Right ventricle myocardium superior (tissue), 1 donor: ENCODE measurements at places on chromosomes 1 and 21. TPM values are rescaled to one million over a fixed set of nuclear protein-coding genes. Genes with fewer than 3 reads are reported as not detected.

GBP2 gene
- 11.1 TPM for total RNA-seq

DNAJC11 gene
- total RNA-seq, result 74.0 TPM

- DNase-seq, result no peak
Observed at GRCh38 chr1:226816576-226816975, 53.8 kb upstream of the PSEN2 start.

- DNase-seq, result no peak
Observed at GRCh38 chr1:220730486-220730885, 17.6 kb upstream of the MTARC2 start.

DNA sequence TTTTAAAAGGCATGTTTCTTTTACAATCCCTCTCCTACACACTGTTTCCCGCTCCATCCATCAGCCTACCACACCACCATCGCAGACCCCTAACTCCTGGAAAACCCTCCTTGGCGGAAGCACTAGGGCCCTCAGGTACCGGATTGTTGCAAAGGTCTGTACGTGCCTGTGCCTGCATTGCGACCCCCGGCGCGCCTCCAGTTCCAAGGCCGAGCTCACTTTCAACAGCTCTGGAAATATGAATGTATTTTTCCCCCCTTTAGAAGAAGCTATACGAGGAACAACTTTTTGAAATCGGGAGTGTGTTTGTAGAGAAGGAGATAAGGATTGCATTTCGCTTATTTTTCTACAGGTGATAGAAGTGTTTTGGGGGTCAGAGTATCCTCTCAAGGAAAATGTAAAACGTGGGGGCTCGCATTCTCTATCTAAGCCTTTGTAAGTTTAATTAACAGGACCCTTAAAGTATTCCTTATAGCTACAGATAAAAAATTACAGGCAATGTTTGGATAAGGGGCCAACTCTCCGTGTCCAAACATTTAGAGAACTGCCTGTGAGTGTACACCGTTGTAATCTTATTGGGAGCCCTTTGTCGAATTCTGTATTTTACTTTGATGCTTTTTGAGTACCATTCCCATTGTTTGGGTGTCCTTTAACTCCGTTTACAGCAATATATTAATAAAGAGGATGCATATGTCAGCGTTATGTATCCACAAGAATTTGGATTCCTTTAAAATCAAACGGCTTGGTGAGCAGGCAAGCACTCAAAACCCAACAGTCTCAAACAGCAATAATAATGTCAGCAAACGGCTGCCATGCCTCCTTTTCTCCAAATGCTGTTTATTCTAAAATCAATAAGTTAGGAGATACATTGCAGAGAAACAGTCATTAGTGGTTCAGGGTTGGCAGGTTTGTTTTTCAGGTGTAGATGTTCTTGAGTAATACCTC, 5.9 kb downstream of the PRRX1 start:
- no peak for DNase-seq

- DNase-seq, result no peak
Observed at GRCh38 chr1:184014271-184014670, 23.3 kb downstream of the COLGALT2 start.

DNA sequence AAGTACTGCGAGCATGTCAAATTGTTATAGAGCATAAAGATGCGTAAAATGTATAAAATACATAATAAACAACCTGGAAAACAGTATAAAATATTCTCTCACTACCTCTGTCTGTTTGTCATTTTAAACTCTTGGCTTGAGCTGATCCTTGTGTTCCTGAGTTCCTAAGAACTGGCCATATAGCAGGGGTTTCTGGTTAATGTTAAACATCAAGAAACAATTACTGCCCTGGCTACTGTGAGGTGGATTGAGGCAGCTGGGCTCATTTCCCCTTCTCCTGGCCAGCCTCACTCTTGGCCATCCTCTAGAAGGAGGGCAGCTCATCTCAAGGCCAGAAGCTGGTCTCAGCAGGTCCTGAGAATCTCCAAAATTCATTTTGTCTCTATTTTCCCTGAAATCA, 297.3 kb upstream of the USP24 start:
- DNase-seq, result no peak
